Kidney epithelial cell (primary cell): ENCODE measurements at places on chromosomes 6 and 20. TPM values are rescaled to one million over a fixed set of nuclear protein-coding genes. Genes with fewer than 3 reads are reported as not detected.

DNA sequence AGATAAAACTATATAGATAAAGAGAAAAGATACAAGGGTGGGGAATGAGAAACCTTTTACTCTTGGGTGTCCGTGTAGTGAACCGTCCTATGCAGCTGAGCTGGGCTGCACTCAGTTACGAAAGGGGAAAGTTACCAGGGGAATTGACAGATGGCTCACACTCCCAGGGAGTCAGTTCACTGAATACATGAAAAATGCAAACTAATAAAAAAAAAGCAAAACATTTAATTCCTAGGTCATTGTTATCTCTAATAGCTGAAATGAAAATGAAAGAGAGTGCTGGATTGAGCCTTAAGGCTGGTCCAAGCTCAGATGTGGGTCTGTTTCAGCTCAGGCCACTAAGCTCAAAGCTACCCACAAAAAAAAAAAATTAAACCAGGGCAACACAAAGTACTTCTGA is 138.0 kb downstream of the THBS2 start:
- no peak for DNase-seq

GRCh38 chr6:126807876-126808275 is 310.6 kb upstream of the RSPO3 start:
- no peak for DNase-seq

- DNase-seq: no peak
Measured at GRCh38 chr6:34150766-34151165, 4.9 kb upstream of the GRM4 start.

GRCh38 chr6:90811596-90812226 is 224.8 kb upstream of the MAP3K7 start:
- DNase-seq: no peak

GRCh38 chr6:3094815-3095214 is 23.7 kb upstream of the BPHL start:
- DNase-seq: no peak

GRCh38 chr6:144590532-144590931 is 305.4 kb downstream of the UTRN start:
- DNase-seq: no peak

GRCh38 chr6:130981409-130981808 is 81.6 kb downstream of the EPB41L2 start:
- no peak for DNase-seq

DNA sequence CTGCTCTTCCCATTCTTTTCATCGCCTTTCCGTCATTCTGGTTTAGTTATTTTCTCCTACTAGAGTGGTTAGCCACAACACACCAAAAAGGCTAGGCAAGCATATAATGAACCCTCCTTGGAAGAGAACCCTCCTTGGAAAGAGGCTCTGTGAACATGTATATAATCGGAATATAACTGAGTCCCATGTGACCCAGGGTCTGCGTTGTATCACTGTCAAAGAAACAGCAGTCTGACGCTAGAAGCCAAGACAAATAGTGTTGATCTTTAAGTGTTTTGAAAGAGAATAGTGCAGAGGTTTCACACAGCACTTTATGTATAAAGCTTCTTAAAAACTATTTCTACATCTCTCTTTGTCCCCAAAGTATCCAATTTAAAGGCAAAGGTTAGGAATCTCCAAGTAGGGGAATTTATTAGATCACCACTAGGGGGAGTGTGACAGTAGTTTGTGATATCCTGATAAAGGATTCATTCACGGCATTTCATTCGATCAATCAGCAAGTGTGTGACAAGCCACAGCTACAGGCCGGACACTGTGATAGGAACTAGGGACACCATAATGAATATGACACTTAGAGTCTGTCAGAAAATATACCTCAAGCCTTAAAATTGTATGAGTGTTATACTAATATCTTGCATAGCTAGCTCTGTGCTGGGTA is 395.3 kb downstream of the CD109 start:
- DNase-seq: no peak

DNA sequence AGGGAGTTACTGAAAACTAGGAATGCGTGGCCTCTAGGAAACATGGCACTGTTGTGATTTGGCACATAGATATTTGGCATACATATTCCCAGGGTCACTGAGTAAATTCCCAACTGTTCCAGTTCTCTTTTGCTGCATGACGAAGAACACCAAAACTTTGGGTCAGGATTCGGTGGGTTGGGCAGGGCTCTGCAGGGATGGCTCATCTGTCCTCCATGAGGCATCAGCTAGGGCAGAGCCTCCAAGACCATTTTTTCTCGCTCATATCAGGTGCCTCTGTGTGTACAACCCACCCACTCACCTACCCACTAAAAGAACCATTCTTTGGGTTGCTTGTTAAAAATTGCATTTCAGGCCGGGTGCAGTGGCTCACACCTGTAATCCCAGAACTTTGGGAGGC is 57.1 kb downstream of the SSR1 start:
- no peak for DNase-seq

DNA sequence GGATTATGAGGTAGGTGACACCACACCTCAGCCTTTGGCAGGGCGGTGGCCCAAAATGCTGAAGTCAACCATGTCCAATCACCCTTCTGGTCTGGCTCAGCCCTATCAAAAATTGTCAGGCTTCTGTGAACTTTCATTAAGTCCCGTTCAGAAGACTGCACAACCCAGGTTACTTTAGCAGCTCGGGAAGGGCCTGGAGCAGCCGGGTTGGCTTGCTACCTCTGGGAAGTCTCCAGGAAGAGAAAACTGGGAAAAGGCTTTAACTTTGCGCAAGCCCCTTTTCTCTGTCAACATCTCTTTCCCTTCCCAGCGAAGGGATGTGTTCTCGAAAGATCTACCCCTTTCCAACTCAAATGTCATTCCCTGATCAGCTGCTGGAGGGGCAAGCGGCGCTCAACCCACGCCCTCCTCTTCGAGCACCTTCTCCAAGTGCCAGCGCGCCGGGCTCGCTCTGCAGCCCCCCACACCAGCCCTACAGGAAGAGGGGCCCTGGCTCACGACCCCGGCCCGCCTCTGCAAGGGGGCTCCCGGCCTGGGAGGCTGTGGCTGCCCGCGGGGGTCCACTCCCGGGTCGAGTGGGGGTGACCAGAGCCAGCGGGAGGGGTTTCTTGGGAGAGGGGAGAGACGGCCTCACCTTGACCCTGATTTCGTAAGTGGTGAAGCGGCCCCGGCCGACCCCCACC is 573 bp downstream of the SNX3 start:
- DNase-seq: no peak

DNA sequence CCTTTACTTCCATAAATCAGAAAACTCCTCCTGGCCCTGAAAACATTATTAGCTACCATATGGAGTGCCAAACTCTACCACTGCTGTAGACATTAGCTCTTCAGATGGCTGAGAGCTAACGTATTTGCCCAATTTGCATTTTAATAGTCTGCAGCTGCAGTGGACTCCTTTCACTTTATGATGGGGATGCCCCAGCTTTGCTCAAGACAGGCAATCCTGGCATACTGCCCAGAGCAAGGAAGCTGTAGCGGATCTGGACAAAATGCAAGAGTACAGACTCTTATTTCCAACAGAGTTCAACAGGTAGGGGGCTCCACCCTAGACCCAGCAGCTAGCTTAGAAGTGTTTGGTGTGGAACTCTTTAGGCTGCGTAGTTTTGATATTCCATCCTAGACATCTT is 246.7 kb downstream of the FOXC1 start:
- DNase-seq: peak; percentile 85

DNA sequence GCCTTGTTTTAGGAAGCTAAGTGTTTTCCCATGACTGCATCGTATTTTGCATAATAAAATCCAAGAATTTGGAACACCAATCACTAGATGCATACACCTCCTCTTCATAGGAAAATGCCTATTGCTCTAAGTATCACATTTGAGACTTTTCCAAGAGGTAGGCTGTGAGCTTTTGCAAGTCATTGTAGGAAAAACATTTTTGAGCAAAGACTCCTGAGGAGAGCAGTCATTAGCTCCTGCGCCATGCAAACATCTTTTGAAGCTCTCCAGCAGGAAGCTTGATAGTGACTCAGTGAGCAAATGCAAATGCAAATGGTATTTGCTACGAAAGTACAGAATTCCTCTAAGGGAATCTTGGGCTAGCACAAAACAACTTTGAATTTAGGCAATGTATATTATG is 750.4 kb downstream of the QKI start:
- DNase-seq: no peak

SLC13A3 gene
- total RNA-seq: 2.6 and 3.4 TPM in 2 replicates

- no peak for DNase-seq
Measured at GRCh38 chr20:34445177-34446065, 70.8 kb upstream of the DYNLRB1 start.

CLPSL1 gene
- not detected in 2 replicates for total RNA-seq

SEMG1 gene
- total RNA-seq: not detected in 2 replicates

- no peak for DNase-seq
Measured at GRCh38 chr6:125844989-125845388, 54.2 kb downstream of the NCOA7 start.

DNA sequence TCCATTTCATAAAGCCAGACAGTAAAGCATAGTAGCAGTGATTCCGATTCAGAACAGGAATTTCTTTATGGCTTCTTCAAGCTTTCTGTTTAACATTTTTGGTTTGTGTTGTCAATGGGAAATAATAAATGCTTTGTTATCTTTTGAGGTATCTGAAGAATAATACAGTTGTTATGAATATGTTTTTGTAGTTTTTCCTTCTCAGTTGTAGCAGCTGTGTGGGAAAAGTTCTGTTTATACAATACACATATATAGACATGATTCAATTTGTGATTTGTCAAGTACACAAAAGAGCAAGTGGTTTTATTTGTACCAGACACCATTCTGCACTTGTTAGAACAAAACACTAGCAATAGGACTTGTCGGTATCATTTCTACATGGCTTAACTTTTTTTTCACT is 96.6 kb downstream of the CDYL start:
- no peak for DNase-seq

GRCh38 chr6:16135066-16135465 is 6.2 kb downstream of the MYLIP start:
- no peak for DNase-seq

- no peak for DNase-seq
Measured at GRCh38 chr20:58625585-58625984, 25.5 kb upstream of the STX16 start.

GRCh38 chr6:45850378-45851033 is 165.2 kb downstream of the CLIC5 start:
- no peak for DNase-seq

GRCh38 chr20:59577809-59578435 is 26.4 kb upstream of the PHACTR3 start:
- DNase-seq: no peak

SLC25A27 gene
- total RNA-seq: 0.68 and 6.9 TPM in 2 replicates

DNA sequence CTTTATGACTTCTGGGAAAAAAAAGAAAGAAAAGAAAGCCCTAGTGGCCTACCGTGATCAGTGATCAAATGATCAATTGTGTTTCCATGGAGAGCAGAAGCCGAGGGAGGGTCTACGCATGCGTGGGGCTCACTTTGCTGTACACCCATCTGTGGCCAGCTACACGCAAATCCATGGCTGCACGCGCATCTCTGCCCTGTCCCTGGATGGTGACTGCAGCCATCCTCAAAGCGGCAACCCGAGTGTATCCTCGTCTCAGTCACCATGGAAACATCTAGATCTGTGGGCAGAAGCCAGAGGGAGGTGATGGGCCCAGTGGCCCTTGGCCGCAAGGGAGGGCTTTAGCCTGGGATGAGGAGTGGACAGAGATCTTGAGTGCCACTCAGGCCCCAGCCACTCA is 785 bp upstream of the ULBP3 start:
- DNase-seq: no peak

DNA sequence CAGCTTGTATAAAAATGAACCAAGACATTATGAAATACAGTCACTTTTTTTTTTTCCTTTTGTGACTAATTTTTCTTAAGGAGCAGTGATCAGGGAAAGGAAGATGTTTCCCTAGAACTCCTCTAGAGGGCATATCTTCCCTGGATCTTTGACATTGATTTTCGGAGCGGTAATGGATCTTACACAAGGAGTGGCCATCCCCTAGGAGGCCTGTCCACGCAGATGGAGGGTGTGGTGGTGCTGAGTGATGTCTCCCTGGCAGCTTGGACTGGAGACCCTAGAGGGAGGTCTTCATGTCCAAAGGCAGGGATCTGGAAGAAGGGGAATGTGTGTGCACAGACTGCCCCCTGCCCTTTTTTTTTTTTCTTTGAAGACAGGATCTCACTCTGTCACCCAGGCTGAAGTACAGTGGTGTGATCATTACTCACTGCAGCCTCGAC is 7.0 kb upstream of the KIFC1 start:
- DNase-seq: no peak

ENPP1 gene
- total RNA-seq: 1.2 and 1.3 TPM in 2 replicates

HAO1 gene
- not detected in 2 replicates for total RNA-seq
